ENCODE measurements at places on chromosomes 3 and 15.

GRCh38 chr15:76258460-76258859 lies 52.8 kb downstream of the ETFA start:
- H3K27me3 ChIP-seq: no peaks in the 10 kb centered on the region
- H3K36me3 ChIP-seq: peaks cover 7% of the 10 kb centered on the region
- H3K4me1 ChIP-seq: no peaks in the 10 kb centered on the region
- H3K27ac ChIP-seq: no peak overlapping the region

DNA sequence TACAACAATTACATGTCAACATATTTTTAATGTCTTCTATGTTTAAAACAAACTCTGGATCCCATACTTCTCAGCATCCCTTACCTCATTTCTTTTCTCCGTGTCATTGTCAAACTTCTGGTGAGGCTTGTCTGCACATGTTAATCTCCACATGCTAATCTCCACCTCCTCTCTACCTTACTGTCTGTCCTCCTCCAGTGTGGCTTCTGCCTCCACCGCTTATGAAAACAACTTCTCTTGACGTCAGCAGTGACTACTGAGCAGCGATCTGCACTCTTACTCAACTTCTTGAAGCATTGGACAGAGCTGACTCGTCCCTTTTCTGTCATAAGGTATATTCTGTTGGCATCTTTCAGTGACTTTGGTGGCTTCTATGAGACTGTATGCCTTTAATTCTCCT lies 338.2 kb upstream of the THRB start:
- H3K36me3 ChIP-seq: no peaks in the 10 kb centered on the region
- no peak for DNase-seq
- no peak overlapping the region for H3K4me3 ChIP-seq
- peaks cover 6% of the 10 kb centered on the region for H3K4me1 ChIP-seq
- peaks cover 29% of the 10 kb centered on the region for H3K27me3 ChIP-seq
- no peak overlapping the region for H3K27ac ChIP-seq

- H3K4me3 ChIP-seq: no peak overlapping the region
- no peaks in the 10 kb centered on the region for H3K36me3 ChIP-seq
- peaks cover 8% of the 10 kb centered on the region for H3K4me1 ChIP-seq
- no peaks in the 10 kb centered on the region for H3K27me3 ChIP-seq
- no peak overlapping the region for H3K27ac ChIP-seq
These were observed 311.6 kb upstream of the TPRG1 start for GRCh38 chr3:188860147-188860546.

- peaks cover 6% of the 10 kb centered on the region for H3K4me1 ChIP-seq
- no peaks in the 10 kb centered on the region for H3K36me3 ChIP-seq
- H3K4me3 ChIP-seq: no peak overlapping the region
- H3K27me3 ChIP-seq: no peaks in the 10 kb centered on the region
These were observed 184.1 kb upstream of the LRRC3B start for GRCh38 chr3:26438325-26438940.

DNA sequence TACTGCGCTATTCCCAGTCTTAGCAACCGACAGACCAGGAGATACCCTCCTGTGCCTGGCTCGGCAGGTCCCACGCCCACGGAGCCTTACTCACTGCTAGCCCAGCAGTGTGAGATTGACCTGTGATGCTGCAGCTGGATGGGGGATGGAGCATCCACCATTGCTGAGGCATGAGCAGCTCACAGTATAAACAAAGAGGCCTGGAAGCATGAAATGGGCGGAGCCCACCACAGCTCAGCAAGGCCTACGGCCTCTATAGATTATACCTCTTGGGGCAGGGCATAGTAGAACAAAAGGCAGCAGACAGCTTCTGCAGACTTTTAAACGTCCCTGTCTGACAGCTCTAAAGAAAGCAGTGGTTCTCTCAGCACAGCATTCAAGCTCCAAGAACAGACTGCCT lies 160.3 kb downstream of the ANXA2 start:
- no peak for DNase-seq
- no peaks in the 10 kb centered on the region for H3K36me3 ChIP-seq
- no peak overlapping the region for H3K27ac ChIP-seq
- no peak overlapping the region for H3K4me3 ChIP-seq
- no peaks in the 10 kb centered on the region for H3K27me3 ChIP-seq
- H3K4me1 ChIP-seq: peaks cover 4% of the 10 kb centered on the region

GRCh38 chr3:141243271-141243707 lies 11.7 kb downstream of the PXYLP1 start:
- H3K36me3 ChIP-seq: no peaks in the 10 kb centered on the region
- H3K4me3 ChIP-seq: no peak overlapping the region
- DNase-seq: peak; percentile 60
- no peak overlapping the region for H3K27ac ChIP-seq

DNA sequence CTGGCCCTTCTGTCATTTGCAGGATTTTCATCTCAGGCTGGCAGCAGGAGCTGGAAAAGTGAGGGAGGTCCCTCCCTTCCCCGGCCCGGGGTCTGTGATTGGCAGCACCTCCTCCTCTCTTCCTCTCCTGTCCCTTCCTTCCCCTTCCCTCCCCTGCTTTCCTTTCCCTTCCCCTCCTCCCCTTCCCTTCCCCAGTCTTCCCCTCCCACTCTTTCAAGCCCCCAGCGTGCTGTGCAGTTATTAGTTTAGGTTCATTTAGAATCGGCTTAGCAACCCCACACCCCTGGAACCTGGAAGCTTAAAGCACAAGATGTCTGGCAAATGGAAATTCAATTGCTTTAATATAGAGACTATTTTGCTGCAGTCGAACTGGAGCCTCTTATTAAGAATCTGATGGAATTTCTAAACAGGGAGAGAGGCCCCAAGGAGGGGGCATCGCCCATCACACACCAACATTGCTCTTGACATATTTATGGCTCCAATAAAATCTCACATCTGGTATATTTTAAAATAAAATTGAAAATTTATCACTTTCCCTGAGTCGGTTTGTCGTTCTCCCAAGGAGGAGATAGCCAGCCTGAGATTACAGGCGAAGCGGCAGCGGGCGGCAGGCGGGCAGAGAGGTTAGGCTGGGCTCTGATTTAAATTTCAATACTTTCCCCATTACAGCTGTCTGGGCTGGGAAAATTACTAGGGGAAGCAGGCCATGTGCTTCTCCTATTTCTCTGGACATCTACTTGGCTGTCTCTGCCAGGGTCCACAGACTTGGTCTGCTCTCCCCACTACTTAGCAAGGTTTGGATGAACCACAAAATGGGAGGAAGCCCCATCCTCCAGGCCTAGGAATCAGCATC lies 98.9 kb downstream of the LINGO1 start:
- no peak overlapping the region for H3K27ac ChIP-seq
- DNase-seq: no peak
- no peaks in the 10 kb centered on the region for H3K36me3 ChIP-seq
- H3K27me3 ChIP-seq: peaks cover 10% of the 10 kb centered on the region

DNA sequence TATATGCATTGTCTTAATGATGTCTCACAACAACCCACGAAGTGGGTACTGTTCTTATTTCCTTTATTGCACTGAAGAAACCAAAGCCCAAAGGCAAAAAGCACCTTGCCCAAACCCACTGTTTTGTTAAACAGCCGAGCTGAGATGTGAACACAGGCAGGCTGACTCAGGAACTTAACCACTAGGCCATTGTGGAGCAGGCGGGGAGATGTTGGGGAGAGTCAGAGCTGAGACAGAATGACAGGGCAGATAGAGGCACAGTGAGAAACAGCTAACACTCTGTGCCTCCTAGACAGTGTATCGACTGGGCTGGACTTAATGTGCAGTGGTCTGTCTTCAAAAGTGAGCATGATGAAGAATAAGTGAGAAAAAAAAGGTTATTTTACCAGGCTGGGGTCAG lies 56.5 kb downstream of the RPLP1 start:
- peak; percentile 37 for DNase-seq
- H3K27me3 ChIP-seq: peaks cover 4% of the 10 kb centered on the region
- H3K27ac ChIP-seq: no peak overlapping the region
- H3K36me3 ChIP-seq: no peaks in the 10 kb centered on the region
- H3K4me1 ChIP-seq: no peaks in the 10 kb centered on the region
- H3K4me3 ChIP-seq: no peak overlapping the region

DNA sequence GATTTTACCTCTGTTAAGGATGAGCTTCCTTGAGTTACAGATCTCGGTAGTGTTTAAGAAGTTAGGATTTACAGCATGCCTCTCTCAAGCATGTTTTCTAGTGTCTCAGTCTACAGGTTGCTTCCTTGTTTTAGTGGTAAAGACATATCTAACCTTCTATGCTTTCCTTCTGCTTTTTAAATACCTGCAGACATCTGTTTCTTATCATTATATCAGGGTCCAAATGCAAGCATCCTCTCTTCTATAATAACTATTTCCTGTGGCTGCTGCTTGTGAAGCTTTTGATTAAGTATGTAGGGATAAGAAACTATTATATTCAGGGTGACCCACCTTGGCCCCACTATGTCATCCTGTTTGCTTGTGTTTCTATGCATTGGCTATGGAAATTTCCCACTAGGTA lies 112.2 kb upstream of the LRRFIP2 start:
- no peak overlapping the region for H3K27ac ChIP-seq
- DNase-seq: no peak
- H3K27me3 ChIP-seq: no peaks in the 10 kb centered on the region
- no peak overlapping the region for H3K4me3 ChIP-seq
- H3K4me1 ChIP-seq: peaks cover 20% of the 10 kb centered on the region

DNA sequence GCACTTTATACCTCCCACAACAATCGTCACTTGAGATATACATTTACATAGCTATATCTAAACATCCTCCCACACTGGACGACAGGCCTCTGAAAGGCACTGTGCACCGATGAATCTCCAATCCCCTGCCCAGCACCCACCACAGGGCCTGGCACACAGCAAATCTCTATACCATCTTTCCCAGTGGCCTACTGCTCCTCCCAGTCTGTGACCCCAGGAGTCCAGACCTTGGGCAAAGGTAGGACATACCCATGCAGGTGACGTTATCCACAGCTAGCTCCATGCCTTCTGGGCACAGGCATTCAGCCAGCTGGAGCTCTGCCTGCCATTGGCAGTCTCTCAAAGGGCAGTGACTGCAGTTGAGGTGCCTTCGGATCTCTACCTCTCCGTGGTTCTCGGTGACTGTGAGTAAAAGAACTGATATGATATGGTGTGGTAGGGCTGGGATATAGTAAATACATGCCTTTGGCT lies 5.8 kb downstream of the LTK start:
- peaks cover 50% of the 10 kb centered on the region for H3K27me3 ChIP-seq
- no peak overlapping the region for H3K4me3 ChIP-seq
- no peaks in the 10 kb centered on the region for H3K36me3 ChIP-seq
- H3K4me1 ChIP-seq: peaks cover 2% of the 10 kb centered on the region
- no peak overlapping the region for H3K27ac ChIP-seq

GRCh38 chr15:85011160-85011571 lies 29.5 kb downstream of the PDE8A start:
- DNase-seq: no peak
- no peak overlapping the region for H3K27ac ChIP-seq

DNA sequence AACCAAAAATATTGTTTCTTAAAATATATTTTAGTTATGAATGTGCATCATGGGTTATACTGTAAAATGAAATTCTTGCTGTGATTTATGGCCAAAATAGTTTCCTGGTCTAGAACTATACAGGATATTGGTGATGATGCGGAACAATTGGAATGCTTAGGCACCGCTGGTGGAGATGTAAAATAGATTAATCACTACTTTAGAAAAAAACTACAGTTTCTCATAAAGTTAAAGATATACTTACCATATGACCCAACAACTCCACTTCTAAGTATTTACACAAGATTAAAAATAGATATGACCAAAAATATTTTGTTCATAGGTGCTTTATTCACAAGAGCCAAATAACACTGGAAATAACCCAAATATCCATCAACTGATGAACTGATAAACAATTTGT lies 126.7 kb downstream of the TUSC7 start:
- peak; percentile 41 for DNase-seq
- no peaks in the 10 kb centered on the region for H3K36me3 ChIP-seq
- no peaks in the 10 kb centered on the region for H3K27me3 ChIP-seq
- no peak overlapping the region for H3K4me3 ChIP-seq

- no peaks in the 10 kb centered on the region for H3K36me3 ChIP-seq
- H3K4me1 ChIP-seq: peaks cover 20% of the 10 kb centered on the region
- H3K27ac ChIP-seq: no peak overlapping the region
- H3K4me3 ChIP-seq: no peak overlapping the region
- no peak for DNase-seq
These were observed 246.4 kb upstream of the TPRG1 start for GRCh38 chr3:188925376-188925775.

DNA sequence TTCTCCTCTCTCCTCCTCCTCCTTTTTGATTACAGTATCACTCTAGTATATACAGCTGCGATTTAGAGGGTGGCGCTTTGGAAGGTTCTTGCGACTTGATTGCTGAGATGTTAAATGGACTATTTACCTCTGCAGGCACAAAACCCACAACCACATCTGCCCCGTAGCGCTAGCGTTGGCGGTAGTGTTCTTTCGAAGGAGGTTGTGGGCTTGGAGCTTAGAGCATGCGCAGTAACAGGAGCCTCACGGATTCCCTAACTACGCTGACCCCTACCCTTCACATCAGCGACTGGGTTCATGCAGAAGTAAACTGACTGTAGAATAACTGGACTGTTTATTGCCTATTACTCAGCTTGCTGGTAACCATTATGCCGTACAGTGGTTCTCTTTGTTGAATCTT lies 58.0 kb downstream of the CGGBP1 start:
- peak overlapping the region; percentile 6 for H3K4me3 ChIP-seq
- H3K4me1 ChIP-seq: peaks cover 5% of the 10 kb centered on the region
- no peak for DNase-seq
- no peak overlapping the region for H3K27ac ChIP-seq
- no peaks in the 10 kb centered on the region for H3K36me3 ChIP-seq

DNA sequence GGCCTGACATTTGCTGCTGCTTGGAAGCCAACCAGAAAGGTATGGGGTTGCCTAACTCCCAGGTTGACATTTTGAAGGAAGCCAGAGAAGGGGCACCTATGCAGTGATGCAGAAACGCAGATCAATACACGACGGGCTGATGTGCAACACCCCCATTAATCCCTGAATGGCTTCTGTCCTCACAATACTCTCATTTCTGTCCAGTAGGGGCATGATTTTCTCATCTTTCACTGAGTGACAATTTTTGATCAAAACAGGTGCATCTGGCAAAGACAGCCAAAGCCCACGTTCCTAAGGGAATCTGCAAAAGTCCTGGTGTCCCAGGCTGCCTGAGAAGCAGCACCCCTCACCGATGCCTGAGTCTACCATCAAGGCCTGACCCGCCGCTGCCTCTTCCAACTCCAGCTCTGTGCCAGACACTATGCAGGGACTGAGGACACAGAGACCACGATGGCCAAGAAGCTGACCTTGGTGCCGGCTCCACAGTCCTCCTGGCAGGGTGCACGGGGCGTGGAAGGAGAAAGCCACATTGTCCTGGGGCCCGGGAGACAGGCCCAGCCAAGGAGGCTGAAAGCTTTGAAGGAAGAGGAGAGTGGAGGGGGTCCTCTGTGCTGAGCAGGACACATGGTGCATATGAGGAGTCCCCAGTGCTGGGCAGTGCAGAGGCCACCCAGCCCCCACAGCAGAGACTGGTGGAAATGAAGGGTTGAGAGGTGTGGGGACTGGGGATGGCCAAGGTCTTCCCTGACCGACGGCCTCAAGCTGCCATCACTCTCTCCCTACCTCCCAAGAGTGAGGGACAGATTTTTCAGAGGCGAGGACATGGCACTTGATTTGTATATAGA lies 159.6 kb downstream of the NUP210 start:
- H3K4me1 ChIP-seq: no peaks in the 10 kb centered on the region
- no peak overlapping the region for H3K27ac ChIP-seq
- peaks cover 4% of the 10 kb centered on the region for H3K27me3 ChIP-seq
- no peak overlapping the region for H3K4me3 ChIP-seq
- H3K36me3 ChIP-seq: no peaks in the 10 kb centered on the region
